Brain pericyte (primary cell): ENCODE measurements at places on chromosomes 1 and 21.

- DNase-seq = no peak
Measured at GRCh38 chr1:211518330-211519289, 26.6 kb upstream of the RD3 start.

DNA sequence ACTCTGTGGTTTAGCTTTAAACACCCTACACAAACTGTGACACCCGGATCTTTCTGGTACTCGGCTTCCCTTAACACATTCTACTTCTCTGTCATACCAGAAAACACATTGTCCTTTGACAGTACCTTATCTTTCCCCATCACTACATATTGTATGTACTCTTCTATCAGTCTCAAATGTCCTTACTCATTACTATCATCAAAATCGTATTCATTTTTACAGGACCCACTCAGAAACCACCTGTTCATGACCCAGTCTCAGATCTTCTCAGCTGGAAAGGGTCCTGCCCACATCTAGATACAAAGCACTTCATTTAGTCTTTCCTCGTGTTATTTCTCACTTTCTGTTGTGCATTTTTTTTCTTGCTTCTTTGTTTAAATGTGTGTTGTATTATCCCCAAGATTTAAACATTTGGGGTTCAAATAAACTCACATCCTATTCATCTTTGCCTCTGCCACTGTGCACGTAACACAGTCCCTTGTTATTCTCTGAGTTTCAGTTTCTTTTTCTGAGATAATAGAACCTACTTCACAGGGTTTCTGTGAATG is 27.7 kb downstream of the CD34 start:
- no peak for DNase-seq

GRCh38 chr1:27341525-27342252 is at the start of gene SYTL1:
Gene SYTL1, plus strand, starts transcription at chr1:27342022. Its CDS starts 3,313 bp downstream, at chr1:27345335.
- no peak for DNase-seq

GRCh38 chr1:244854865-244855578 is 9.3 kb downstream of the HNRNPU start:
- no peak for DNase-seq

DNA sequence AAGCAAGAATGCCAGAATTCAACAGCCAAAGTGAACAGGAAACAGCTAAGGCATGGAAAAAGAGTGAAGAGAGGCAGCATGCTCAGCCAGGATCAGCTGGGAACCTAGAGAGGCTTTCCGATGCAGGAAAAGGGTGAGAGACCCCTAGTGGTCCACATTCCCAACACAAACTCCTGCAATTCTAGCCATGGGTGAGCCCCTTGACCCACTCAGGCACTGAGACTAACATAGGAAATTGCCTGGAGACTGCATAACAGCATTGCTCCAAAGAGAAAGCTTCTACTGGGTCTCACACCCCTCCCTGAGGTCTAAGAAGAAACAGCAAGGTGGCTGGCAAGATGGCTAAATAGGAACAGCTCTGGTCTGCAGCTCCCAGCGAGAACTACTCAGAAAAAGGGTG is 123.2 kb downstream of the LHX8 start:
- DNase-seq = no peak

- no peak for DNase-seq
Measured at GRCh38 chr1:11391327-11391726, 87.6 kb upstream of the DISP3 start.
